ENCODE measurements at places on chromosomes 3 and 15. TPM values are rescaled to one million over a fixed set of nuclear protein-coding genes. Genes with fewer than 3 reads are reported as not detected.

DNA sequence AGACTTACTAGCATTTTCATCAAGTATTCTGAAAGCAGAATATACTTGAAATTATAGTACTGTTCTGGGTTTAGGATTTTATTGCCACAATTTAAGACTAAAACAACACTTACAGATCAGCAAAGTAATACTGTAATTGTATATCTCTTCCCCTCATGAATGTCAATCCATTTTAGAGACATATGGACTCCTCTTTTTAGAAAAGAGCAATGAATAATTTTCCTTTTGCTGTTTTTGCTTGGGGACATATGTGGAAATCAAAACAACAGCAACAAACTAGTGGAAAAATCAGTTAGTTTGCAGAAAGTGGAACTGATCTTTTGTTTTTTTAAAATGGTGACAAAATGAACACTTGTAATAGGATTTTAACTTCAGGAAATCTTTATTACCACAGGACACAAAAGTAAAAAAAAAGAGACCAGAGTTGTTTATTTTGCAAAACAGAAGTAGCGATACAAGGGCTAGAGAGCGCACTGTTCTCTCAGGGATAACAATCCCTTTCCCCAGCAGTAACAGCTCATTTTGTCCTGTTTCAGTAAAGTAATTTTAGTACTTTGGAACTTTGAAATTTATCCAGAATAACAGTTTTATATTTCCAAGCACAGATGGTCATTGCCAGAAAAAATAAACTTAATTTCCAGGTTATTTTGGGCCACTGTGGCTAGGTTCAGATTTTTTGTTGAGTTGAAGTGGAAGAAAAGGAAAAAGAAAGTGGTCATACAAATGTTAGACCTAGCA is 17.1 kb downstream of the LEKR1 start:
- no peak for DNase-seq

DNA sequence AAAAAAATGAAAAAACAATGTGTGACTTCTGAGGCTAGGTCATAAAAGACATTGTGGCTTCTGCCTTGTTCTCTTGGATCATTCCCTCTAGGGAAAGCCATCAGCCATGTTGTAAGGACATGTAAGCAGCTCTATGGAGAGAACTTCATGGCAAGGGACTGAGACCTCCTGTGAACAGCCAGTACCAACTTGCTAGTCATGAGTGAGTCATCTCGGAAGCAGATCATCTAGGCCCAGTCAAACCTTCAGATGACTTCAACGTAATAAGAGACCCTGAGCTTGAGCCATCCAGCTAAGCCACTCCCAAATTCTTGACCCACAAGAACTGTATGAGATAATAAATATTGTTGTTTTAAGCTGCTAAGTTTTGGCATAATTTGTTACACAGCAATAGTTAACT is 4.9 kb downstream of the MON1A start:
- no peak for DNase-seq

DNA sequence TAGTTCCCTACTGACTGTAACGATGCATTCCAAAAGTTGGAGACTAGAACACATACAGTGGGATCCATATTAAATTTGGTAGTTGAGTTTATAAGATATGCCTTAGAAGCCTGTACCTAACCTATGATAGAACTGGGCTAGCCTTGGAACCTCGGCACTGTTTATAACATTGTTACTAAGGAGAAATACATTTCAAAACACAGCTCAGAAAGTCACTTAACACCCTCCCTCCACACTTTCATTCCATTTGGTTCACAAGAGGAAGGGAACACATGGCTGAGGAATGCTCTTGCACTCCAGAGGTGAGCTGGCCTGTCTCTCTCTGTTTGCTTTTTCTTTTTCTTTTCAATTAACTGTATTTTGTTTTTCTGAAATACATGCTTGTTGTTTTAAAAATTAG is 48.7 kb upstream of the TSC22D2 start:
- no peak for DNase-seq

DNA sequence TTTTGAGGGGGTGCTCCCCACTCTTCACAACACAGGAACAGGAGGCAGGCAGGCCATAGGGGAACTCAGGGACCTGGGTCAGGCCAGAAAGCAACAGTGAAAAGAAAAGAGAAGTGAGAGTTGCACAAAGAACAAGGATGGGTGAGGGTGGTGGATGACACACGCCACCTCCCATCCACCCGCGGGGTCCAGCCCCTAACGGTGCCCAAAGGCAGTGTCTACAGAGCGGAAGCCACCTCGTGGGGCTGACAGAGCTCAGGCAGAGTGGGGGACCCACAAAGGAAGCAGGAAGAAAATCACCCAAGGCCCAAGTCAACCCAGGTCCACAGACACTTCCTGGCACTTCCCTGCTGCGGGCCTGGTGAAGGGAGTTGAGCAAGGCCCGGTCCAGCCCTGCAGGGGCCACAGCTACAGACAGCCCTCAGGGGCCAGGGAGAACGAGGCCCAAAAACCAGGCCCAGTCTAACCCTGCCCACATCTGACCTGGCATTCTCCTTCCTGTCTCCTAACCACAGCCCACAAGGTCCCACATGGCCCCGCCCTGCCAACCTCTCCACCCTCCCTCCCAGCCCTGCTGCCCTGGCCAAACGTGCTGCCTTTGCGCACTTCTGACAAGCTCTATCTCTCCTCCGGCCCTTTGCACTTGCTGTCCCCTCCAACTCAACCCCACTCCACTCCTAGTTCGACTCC is 5.9 kb downstream of the NUP210 start:
- no peak for DNase-seq

DNA sequence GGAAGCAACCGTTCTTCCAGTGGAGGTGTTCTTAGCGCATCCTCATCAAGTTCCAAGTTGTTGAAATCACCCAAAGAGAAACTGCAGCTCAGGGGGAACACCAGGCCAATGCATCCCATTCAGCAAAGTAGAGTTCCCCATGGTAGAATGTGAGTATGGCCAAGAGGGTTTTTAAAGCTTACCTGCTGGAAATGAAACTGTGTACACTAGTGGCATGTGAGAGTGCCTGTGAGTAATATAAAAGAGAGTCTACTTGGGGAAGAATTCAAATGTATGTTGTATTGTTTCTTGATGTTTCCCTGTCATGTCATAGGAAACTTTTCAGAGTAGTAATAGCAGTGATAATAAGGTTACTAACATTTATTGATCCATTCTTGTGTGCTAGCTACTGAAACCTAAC is 43.3 kb downstream of the PSMD6 start:
- DNase-seq = no peak

GRCh38 chr3:156236556-156237260 is 116.3 kb downstream of the KCNAB1 start:
- DNase-seq = no peak

DNA sequence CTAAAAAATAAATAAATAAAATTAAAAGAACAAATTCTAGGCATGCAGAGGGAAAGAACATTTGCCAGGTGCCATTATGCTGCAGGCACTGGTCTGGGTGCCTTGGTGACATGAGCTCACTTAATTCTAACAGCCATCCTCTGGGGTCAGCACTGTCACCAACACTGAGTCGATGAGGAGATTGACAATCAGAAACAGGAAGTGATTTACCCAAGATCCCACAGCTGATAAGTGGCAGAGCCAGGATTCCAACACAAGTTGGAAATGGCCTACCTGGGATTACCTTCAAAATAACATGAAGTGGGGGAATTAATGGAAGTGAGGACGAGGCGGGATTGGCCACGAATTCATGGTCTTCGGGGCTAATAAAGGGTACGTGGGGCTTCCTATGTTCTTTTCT is 3.6 kb downstream of the PLIN1 start:
- DNase-seq = no peak

- DNase-seq = no peak
Measured at GRCh38 chr3:100213891-100214573, 46.8 kb upstream of the TBC1D23 start.

GRCh38 chr3:115808816-115809215 is 185.5 kb downstream of the GAP43 start:
- no peak for DNase-seq

- DNase-seq = no peak
Measured at GRCh38 chr3:140870351-140870750, 71.3 kb upstream of the SLC25A36 start.

GRCh38 chr3:196662033-196662432 is 22.5 kb downstream of the NRROS start:
- DNase-seq = no peak

DNA sequence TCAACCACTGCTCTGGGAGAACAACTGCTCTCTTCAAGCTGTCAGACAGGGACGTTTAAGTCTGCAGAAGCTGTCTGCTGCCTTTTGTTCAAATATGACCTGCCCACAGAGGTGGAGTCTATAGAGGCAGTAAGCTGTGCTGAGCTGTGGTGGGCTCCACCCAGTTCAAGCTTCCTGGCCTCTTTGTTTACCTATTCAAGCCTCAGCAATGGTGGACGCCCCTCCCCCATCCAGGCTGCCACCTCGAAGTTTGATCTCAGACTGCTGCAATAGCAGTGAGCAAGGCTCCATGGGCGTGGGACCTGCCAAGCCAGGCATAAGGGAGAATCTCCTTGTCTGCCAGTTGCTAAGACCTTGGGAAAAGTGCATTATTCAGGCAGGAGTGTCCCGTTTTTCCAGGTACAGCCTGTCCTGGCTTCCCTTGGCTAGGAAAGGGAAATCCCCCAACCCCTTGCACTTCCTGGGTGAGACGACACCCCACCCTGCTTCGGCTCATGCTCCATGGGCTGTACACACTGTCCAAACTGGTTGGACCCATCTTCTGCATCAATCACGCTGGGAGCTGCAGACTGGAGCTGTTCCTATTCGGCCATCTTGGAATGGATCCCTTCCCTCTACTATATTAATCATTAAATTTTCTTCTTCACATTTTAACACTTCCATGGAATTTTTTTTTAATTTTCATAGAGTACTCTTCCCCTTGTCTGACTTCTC is 167.0 kb upstream of the UBE2E2 start:
- DNase-seq = no peak

DNA sequence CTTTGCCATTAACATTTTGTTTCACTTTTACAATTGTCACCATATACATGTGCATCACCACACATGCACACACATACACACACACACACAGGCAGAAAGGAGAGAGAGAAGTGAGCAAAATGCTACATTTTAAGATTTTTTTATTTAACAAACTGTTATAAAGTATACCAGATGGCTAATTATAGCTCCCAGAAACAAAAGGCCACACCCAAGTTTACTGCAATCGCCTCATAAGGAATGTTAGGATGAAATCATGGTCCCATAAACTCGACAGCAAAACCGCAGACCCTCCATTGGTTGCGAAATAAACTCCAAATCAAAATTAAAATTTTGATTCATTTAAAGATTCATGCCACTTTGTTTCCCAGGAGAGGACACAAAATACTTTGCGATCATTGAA is 16.1 kb upstream of the C15orf61 start:
- no peak for DNase-seq

DNA sequence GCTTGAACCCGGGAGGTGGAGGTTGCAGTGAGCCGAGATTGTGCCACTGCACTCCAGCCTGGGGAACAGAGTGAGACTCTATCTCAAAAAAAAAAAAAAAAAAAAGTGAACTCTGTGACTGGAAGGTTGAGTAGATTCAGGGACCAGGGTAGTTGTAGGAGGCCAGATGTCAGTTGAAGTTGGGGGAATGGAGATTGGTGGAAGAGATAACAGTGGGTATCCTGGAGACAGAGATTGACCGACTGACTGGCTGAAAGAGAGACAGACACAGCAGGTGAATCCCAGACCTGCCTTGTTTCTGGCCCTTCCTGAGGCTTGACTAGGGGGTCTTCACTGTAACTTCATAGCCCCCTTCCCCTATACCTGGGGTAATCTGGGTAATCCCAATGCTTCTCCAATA is 22.1 kb upstream of the RNU6-1 start:
- DNase-seq = no peak

GRCh38 chr3:192259661-192260060 is 467.7 kb downstream of the FGF12 start:
- no peak for DNase-seq

DNA sequence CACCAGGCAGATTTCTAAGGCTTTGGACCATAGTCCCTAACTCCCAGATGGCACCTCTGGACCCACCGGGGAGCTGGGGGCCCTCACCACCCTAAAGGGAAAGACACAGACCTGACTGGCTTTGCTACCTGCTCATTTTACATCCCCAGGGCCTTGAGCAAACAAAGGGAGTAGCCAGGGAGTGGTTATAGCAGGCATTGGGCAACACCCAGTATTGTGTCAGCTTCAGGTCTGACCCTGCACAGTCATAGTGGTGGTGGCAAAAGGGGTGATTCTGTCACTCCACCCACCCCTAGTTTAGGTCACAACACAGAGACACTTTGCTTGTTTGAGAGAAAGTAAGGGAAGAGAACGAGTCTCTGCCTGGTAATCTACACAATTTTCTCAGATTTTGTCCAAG is 352.5 kb downstream of the DIPK2A start:
- no peak for DNase-seq

GRCh38 chr3:158100681-158101080 is 5.5 kb downstream of the SHOX2 start:
- DNase-seq = no peak

DNA sequence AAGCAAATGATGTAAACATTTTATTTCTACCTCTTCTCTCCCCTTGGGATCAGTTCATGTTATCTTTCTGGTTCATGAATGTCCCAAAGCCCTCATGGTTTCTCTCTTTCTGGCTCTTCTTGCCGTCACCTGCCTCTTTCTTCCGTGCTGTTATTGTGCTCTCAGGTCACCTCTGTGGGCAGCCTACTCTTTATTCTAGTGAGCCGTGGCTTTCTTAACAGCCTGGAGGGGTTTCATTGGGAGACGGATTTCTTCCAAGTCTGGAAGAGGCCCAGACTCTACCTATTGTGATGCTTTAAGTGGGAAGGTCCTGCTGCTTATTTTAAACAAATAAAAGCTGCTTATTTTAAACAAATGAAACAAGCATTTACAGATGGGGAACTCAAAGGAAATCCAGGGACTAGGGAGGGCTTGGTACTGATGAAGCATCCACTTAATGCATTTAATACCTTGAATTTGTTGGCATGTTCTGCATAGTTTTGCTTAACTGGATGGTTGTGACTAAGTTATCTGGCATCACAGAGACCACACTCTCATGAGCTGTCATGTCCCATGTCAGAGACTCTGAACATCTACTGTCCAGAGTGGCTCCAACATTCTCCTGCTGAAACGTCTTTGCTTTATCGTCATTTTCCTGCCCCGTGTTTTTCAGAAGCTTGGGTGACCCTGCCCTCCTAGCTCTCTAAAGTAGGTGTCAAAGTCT is 443.3 kb downstream of the GABRG3 start:
- DNase-seq = no peak

DNA sequence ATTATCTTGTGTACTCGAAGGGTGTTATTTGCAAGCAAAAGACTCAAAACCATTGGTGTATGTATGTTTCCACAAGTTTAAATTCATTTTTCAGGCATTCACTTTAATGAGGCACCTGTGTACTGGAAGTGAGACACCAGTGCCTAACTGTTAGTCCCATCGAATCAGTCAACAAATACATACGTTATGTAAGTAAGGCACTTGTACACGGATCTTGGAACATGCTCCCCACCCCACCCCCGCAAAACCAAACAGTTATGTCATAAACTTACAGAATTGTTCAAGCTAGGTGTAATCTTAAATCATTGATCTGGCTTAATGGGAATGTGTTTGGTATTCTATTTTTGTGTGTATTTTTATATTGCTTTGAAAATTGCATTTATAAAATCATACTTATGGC is 17.1 kb downstream of the LRRC28 start:
- no peak for DNase-seq

The EFCC1 gene
- 11.2 TPM for polyA plus RNA-seq

The SNURF gene
- 3.9 TPM for polyA plus RNA-seq

The FGF12 gene
- polyA plus RNA-seq = 1.7 TPM

The GRAMD1C gene
- 0.75 TPM for polyA plus RNA-seq

The GPR27 gene
- 9.2 TPM for polyA plus RNA-seq

The HES1 gene
- 35.0 TPM for polyA plus RNA-seq

The PARP14 gene
- polyA plus RNA-seq = 23.2 TPM

The LZTFL1 gene
- polyA plus RNA-seq = 12.3 TPM

The MTMR10 gene
- 14.1 TPM for polyA plus RNA-seq

The CPN2 gene
- polyA plus RNA-seq = 1.6 TPM

The SCAANT1 gene
- polyA plus RNA-seq = not detected

The ALPK3 gene
- 2.8 TPM for polyA plus RNA-seq

The NLGN1 gene
- 1.2 TPM for polyA plus RNA-seq
